ENCODE measurements at places on chromosomes 1 and 21. TPM values are rescaled to one million over a fixed set of nuclear protein-coding genes. Genes with fewer than 3 reads are reported as not detected.

DNA sequence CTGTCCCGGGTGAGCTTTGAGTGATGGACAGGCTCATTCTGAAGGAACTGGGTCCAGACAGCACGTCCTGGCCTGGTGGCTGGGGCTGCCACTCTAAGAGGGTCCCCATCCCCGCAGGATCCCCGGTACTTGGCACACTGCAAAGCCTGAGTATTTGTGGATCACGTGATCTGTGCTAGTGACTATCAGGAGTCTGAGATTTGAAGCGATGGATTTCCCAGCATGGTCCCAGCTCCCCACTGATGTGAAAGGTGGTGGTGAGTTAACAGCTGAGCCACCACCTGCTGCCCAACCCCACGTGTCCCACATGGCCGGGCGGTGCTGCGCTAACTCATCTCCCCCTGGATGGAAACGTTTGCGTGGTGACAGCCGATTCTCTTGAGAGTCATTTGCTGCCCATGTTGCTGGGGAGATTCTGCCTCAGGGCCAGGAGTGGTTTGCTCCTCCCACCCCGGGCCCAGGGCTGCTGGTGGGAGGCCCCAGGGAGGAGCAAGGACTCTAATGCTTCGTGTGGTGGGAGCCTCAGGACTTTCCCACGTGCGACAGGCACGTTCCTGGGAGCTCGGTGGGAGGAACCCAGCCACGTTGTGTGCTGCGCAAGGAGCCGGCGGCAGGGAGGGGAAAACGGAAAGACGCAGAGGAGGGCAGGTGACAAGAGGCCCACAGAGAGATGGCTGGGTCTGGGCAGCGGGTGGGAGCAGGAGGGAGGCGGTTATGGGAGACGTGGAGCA is 15.1 kb downstream of the FAAP20 start:
- DNase-seq: no peak
- H3K27me3 ChIP-seq: no peaks in the 10 kb centered on the region
- no peaks in the 10 kb centered on the region for H3K36me3 ChIP-seq
- no peak overlapping the region for H3K27ac ChIP-seq
- no peaks in the 10 kb centered on the region for H3K4me1 ChIP-seq
- no peak overlapping the region for H3K4me3 ChIP-seq

DNA sequence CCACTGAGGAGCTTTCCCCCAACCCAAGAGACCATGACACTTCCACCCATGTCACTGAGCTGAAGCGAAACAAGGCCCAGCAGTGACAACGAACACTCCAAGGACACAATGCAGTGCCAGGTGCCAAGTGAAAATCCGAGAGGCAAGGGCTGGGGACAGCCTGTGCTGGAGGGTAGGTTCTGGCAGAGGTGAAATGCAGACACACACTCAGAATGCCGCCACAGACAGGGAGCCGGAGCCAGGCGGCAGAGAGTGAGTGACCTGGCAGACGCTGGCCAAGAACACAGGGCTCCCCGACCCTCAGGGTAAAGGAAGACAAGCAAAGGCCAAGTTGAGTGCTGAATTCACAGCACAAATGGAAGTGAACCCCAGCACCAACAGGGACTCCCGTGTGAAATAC is 78.9 kb downstream of the CD46 start:
- no peak overlapping the region for H3K27ac ChIP-seq
- H3K27me3 ChIP-seq: no peaks in the 10 kb centered on the region
- no peak for DNase-seq
- no peak overlapping the region for H3K4me3 ChIP-seq
- H3K36me3 ChIP-seq: peaks cover 25% of the 10 kb centered on the region

DNA sequence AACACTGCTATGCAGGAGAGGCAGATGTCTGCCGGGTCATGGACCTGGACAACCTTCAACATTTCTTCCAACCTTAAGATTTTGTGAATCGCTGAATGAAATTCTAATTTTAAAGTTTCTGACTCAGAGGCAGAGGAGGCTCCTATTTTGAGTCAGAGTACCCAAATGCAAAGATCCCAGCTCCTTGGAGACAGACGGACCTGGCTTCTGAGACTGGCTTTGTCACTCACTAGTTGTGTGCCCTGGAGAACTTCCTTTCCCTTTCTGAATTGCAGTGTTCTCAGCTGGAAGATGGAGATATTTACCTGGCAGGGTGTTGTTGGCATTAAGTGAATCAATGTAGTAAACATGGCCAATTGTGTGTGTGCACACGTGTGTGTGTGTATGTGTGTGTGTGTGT is 51.9 kb downstream of the IER5 start:
- peaks cover 13% of the 10 kb centered on the region for H3K27me3 ChIP-seq
- peaks cover 76% of the 10 kb centered on the region for H3K4me1 ChIP-seq
- no peaks in the 10 kb centered on the region for H3K36me3 ChIP-seq
- no peak overlapping the region for H3K4me3 ChIP-seq
- H3K27ac ChIP-seq: peak overlapping the region; percentile 69

- H3K27me3 ChIP-seq: no peaks in the 10 kb centered on the region
- DNase-seq: no peak
- no peak overlapping the region for H3K27ac ChIP-seq
- H3K36me3 ChIP-seq: peaks cover 12% of the 10 kb centered on the region
- no peak overlapping the region for H3K4me3 ChIP-seq
Observed at GRCh38 chr1:243727503-243728203, 122.4 kb downstream of the AKT3 start.

- peaks cover 13% of the 10 kb centered on the region for H3K36me3 ChIP-seq
- H3K27me3 ChIP-seq: no peaks in the 10 kb centered on the region
- no peak overlapping the region for H3K4me3 ChIP-seq
- peak; percentile 68 for DNase-seq
- peak overlapping the region; percentile 96 for H3K27ac ChIP-seq
Observed at GRCh38 chr1:26538480-26539412, 9.2 kb downstream of the RPS6KA1 start.

DNA sequence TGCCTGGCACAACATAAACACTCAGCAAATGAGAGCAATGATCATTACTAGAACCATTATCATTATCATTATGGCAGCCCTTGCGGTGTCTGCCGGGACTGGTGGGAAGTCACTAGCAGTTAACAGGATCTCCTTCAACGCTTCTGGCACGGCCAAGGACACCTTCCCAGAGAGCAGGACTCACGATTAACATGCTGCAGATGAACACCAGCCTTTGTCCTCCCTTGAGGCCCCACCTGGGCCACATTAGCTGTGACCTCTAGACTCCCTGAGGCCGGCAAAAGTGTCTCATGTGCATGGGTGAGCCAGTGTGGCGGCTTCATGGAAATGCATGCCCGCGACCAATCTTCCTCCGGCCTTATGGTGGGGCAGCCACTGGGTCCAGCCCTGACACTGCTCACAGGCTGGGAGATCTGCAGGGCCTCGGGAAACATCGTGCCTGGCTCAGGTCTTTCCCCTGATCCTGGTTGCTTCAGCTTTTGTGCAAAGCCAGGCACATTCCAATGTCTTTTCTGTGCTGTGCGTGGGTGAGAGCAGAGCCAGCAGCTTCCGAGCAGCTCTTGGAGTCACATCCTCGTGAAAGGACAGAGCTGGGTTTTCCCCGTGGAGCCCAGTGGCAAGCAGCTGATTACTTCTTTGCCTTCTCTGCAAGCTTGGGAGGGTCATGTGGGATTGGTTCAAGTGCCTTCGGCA is 107.3 kb downstream of the HMGB4 start:
- DNase-seq: no peak
- no peaks in the 10 kb centered on the region for H3K36me3 ChIP-seq
- H3K4me1 ChIP-seq: no peaks in the 10 kb centered on the region

- no peak overlapping the region for H3K27ac ChIP-seq
- H3K27me3 ChIP-seq: no peaks in the 10 kb centered on the region
- no peaks in the 10 kb centered on the region for H3K4me1 ChIP-seq
- no peak overlapping the region for H3K4me3 ChIP-seq
- no peak for DNase-seq
Observed at GRCh38 chr1:74613894-74614293, 59.7 kb downstream of the ERICH3 start.

GRCh38 chr1:164660412-164660772 is 101.4 kb downstream of the PBX1 start:
- peak; percentile 16 for DNase-seq
- H3K4me1 ChIP-seq: peaks cover 7% of the 10 kb centered on the region
- H3K36me3 ChIP-seq: no peaks in the 10 kb centered on the region
- no peak overlapping the region for H3K4me3 ChIP-seq
- no peak overlapping the region for H3K27ac ChIP-seq

DNA sequence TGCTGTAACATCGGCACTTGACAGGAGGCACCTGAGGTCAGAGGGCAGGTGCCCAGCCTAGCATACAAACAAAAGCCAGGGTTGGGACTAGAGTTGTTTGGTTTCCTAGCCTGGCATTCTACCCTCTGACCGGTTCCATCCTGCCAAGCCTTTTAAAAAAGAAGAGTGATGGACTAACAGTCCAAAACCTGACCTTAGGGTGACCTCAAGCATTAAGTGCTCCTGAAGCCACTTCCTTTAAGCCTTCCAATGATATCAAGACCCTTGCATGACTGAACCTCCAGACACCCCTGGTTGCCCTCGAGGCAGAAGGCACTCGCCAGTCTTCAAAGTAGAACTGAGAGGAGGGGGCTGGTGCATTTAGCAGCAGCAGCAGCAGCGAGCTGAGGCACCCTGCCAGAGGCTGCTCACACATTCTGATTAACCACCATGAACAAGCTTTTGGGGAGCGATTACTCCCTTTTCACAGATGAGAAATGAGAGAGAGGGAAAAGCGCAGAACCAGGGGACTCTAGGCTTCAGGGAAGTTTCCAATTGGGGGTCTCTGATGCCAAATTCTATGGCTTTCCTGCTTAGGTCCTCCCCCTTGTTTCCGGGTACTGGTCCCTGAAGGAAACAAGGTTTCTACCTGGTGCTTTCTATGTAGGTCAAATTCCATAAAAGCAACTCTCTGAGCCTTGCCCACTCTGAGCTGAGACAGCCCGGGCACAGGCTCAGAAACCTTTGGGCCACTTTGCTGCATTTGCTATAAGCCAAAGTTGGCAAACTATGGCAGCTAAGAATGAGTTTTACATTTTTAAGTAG is 9.2 kb downstream of the SLC2A1 start:
- peaks cover 95% of the 10 kb centered on the region for H3K4me1 ChIP-seq
- H3K27ac ChIP-seq: peak overlapping the region; percentile 82
- H3K36me3 ChIP-seq: peaks cover 75% of the 10 kb centered on the region
- H3K4me3 ChIP-seq: peak overlapping the region; percentile 27

GRCh38 chr1:30600706-30601105 is 122.7 kb downstream of the MATN1 start:
- no peaks in the 10 kb centered on the region for H3K36me3 ChIP-seq
- H3K4me1 ChIP-seq: no peaks in the 10 kb centered on the region
- peaks cover 2% of the 10 kb centered on the region for H3K27me3 ChIP-seq
- no peak overlapping the region for H3K4me3 ChIP-seq
- DNase-seq: no peak
- H3K27ac ChIP-seq: no peak overlapping the region

- no peak for DNase-seq
- no peak overlapping the region for H3K4me3 ChIP-seq
- H3K4me1 ChIP-seq: no peaks in the 10 kb centered on the region
- peaks cover 9% of the 10 kb centered on the region for H3K27me3 ChIP-seq
- no peak overlapping the region for H3K27ac ChIP-seq
Observed at GRCh38 chr1:115023593-115023992, 6.0 kb upstream of the TSHB start.

- no peak overlapping the region for H3K4me3 ChIP-seq
- peaks cover 2% of the 10 kb centered on the region for H3K27me3 ChIP-seq
- no peaks in the 10 kb centered on the region for H3K36me3 ChIP-seq
- H3K4me1 ChIP-seq: peaks cover 11% of the 10 kb centered on the region
- no peak for DNase-seq
- H3K27ac ChIP-seq: no peak overlapping the region
Observed at GRCh38 chr21:34530261-34530660, 18.3 kb upstream of the KCNE1 start.

DNA sequence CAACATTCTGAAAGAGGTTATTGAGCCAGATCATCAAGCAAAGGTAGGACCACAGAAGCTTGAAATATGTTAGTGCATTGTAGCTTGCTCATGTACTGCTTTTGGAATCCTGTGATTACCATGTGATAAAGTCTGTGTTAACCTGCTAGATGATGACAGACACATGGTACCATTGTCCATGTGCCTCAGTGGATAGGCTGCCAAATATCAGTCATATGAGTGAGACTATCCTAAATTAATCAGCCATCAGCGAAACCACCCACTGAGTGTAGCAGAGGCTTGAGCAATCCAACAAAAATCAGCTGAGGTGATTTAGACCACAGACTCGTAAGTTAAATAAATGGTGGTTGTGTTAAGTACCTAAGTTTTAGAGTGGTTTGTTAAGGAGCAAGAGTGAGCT is 32.7 kb upstream of the CRB1 start:
- no peak overlapping the region for H3K27ac ChIP-seq
- H3K36me3 ChIP-seq: no peaks in the 10 kb centered on the region

- H3K4me1 ChIP-seq: no peaks in the 10 kb centered on the region
- H3K27me3 ChIP-seq: no peaks in the 10 kb centered on the region
- no peak overlapping the region for H3K4me3 ChIP-seq
- no peak for DNase-seq
- H3K27ac ChIP-seq: no peak overlapping the region
Observed at GRCh38 chr1:111174070-111174469, 26.4 kb downstream of the DENND2D start.

GRCh38 chr1:64212031-64212430 is 8.6 kb downstream of the UBE2U start:
- peaks cover 25% of the 10 kb centered on the region for H3K27me3 ChIP-seq
- no peak for DNase-seq
- H3K4me3 ChIP-seq: no peak overlapping the region
- H3K27ac ChIP-seq: no peak overlapping the region
- H3K36me3 ChIP-seq: no peaks in the 10 kb centered on the region
- H3K4me1 ChIP-seq: no peaks in the 10 kb centered on the region

- no peaks in the 10 kb centered on the region for H3K27me3 ChIP-seq
- no peak for DNase-seq
- no peaks in the 10 kb centered on the region for H3K4me1 ChIP-seq
- H3K27ac ChIP-seq: no peak overlapping the region
Observed at GRCh38 chr1:176745945-176746344, 283.0 kb downstream of the PAPPA2 start.

GRCh38 chr1:54069791-54070170 is 16.4 kb downstream of the TCEANC2 start:
- no peak for DNase-seq
- no peaks in the 10 kb centered on the region for H3K27me3 ChIP-seq
- H3K4me3 ChIP-seq: no peak overlapping the region

DNA sequence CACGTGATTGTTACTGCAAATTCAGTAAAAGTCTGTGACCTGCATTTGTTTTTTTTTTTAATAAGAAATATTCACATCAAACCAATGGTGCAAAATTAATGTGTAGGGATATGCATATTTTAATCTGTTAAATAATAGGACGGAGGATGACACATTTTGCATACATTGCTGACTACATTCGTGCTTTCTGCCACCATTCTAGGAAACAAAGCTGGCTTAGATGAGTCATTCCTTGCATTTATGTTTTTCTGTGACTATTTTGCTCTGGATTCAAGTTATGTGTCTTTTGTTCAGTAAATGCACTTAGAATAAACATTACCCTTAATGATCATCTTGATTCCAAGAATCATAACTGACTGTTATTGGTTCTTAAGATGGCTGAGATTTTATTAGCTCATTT is 23.9 kb upstream of the CYYR1 start:
- H3K27me3 ChIP-seq: no peaks in the 10 kb centered on the region
- H3K4me1 ChIP-seq: no peaks in the 10 kb centered on the region
- no peak overlapping the region for H3K4me3 ChIP-seq
- DNase-seq: no peak

GRCh38 chr1:60251426-60251825 is 177.9 kb upstream of the C1orf87 start:
- H3K27ac ChIP-seq: no peak overlapping the region
- no peaks in the 10 kb centered on the region for H3K36me3 ChIP-seq
- H3K27me3 ChIP-seq: no peaks in the 10 kb centered on the region
- no peaks in the 10 kb centered on the region for H3K4me1 ChIP-seq

Gene ANGPTL1
- not detected for total RNA-seq

Gene CRB1
- total RNA-seq: not detected

Gene ANKRD45
- not detected for total RNA-seq

Gene ZSCAN20
- total RNA-seq: 2.3 TPM

Gene LPAR3
- 2.1 TPM for total RNA-seq

Gene LRRC39
- 0.53 TPM for total RNA-seq

Gene GUCA2A
- total RNA-seq: not detected

Gene GOLT1A
- total RNA-seq: not detected

Gene SETSIP
- total RNA-seq: not detected

Gene PKLR
- not detected for total RNA-seq

Gene OR2T11
- total RNA-seq: not detected

Measured in activated CD4-positive, alpha-beta memory T cell treated with anti-CD3 and anti-CD28 coated beads, Interleukin-2, amount 10 ng/mL, durations not matched to agents 7 days and 5 days (primary cell).